ENCODE measurements at places on chromosomes 1 and 21.

GRCh38 chr1:8219530-8219929 is 98.4 kb upstream of the SLC45A1 start:
- DNase-seq: no peak

- DNase-seq: no peak
Measured at GRCh38 chr21:44418876-44419230, 36.5 kb upstream of the LRRC3 start.

DNA sequence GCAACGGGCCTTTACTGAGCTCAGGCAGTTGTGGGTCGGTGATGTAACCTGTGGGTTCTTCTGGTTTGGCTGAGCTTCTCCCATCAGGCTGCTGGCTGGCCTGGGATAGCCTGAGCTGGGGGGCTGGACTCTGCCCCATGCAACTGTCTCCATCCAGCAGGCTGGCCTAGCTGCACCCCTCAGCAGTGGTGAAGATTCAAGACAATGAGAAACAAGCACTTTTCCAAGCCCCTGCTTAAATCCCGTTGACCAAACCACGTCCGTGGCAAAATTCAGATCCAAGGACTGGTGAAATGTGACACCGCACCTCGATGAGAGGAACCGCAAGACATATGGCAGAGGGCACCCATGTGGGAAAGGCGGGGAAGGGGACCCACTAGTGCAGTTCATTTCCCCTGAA is 25.6 kb downstream of the PRSS38 start:
- DNase-seq: no peak

- DNase-seq: no peak
Measured at GRCh38 chr1:173297798-173298391, 90.8 kb upstream of the TNFSF4 start.

DNA sequence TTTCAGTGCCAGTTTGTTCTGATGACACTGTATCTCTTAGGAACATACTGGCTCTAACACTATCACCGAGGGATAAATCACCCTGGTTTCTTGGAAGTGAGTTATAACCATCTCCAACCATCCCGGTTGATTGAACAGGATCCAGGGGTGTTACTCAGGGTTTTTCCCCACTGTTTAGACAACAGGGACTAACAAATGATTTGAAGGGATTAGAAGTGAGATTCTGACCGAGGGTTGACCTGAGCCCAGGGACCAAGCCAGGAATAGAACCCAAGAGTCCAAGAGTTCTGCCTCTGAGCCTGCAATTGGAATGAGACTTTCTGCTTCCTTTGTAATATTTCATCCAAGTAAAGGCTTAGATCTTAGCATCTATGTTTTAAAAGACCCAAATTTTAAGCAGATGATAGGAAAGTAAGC is 154.0 kb downstream of the DHRS3 start:
- DNase-seq: no peak

DNA sequence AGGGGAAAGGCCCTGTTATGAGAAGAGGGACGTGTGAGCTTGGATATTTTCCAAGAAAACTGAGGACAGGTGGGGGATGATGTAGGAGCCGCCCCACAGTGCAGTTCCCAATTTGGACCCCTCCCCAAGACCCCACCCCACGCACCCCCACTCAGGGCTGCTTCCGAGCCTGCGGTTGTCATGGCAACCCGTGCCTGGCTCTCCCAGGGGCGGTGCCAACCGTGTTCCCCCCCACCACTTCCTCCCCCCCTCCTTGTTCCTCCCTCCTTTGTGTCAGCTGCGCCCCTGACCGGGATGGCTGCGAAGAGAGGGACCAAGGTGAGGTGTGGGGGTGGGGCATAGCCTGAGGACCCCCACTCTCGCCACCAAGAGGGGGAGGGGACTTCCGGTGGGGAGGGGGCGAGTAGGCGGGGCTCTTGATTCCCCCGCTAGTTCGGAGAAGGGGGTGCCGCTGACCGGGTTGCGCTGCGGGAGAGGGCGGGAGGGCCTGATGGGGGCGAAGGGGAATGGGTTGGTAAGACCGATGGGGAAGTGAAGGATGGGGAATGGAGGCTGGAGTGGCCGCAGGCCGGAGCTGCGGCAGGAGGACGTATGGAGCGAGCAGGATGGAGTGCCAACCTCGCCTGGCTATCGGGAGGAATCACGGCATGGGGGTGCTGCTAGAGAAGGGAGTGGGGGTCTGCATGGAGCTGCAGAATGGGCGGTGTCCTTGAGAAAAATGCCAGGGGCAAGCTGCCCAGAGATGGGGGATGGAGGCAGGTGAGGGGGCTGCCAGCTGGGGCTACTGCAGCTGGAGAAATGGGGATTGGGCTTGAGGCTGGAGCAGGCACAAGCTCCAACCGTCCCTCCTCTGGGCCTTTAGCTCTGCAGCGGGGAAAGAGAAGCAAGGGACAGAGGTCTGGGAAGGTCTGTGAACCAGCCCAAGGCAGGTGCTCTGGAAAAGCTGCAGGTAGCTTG is 953 bp downstream of the TRIM46 start:
- peak; percentile 80 for DNase-seq

DNA sequence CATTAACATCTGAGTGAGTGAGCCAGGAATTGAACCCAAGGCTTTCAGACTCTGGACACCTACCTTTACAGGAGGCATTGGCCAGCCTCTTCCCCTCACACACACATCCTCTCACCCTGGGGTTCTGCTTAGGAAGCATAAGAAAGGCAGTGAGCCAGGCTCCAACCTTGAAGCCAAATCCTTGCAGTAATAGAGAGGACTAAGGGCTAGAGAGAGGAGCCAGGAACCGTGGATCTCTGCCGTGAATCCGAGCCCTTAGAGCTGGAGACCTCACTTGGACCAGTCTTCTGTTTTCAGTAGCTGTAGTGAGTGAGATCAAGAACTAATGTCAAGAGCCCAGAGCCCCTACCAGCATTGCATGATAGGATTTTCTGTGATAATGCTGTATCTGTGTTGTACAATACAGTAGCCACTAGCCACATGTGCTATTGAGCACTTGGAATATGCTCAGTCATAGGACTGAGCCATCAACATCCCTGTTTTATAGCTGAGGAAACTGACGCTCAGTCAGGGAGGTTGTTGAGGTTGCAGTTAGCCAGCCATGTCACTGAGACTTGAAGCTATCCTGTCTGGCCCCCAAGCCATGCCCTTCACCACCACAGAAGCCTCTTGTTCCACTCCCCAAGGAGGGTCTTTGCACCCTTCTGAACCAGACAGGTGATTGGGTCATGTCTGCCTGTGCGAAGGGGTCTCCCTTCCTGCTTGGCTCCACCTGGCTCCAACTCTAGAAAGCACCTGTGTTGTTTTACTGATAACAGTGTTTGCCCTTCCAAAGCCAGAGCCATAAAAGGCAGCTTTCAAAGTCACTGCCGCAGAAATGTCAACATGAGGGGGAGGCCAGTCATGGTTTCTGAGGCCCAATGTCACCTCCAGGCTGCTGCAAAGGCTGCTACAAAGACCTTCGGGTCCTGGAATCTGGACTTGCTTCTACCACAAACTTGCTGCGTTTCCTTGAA is 101.1 kb upstream of the JUN start:
- peak; percentile 5 for DNase-seq

DNA sequence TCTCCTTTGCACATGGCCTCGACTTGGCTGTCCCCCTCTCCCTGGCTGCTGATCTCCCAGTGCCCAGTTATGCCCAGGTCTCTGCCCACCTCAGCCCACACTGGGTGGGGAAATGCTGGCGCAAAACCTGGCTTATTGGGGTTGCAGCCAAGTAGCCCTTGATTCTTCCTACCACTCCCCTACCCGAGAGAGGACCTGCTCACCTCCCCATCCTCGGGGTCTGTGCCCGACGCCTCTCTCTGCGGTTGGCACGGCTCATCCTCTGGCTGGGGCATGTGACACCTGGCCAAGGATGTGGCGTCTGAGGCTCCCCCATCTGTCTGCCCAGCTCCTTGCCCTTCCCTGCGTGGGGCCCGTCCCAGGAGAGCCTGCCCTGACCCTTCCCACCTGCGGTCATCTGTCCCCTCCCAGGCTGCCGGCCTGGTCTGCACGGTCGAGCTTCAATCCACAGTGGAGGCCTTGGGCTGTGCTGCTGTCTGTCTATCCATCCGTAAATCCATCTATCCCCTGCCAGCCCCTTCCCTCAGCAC is 6.5 kb upstream of the PEX10 start:
- DNase-seq: no peak

DNA sequence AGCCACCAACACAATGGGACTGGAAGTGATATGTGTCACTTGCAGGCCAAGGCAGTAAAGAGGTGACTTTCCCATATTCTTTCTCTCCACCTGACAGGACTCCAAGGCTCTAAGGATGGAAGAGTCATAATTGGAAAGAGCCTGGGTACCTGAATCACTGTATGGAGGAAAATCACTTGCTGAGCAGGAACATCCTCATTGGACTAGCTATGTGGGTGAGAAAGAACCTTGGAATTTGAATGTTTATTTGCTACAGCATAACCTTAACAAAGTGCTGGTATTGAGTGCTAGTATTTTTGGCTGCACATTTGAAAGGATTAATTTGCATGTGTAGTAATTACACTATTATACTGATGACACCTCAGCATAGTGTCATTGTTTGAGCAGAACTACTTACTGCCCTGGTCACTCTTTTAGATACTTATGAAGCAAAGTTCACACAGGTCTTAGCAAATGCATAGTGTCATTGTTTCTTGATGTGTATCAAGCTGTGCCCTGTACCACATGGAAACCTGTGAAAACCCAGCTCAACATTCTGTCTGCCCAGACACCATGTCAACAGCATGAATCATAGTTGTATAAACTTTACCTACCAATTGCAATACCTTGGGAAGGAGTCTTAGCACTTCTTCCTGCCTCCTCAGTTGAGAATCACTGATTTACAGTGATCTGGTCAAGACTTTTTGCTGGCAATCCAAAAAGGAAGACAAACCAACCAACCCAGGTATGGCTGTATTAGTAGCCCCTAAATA is 5.1 kb upstream of the S100A10 start:
- no peak for DNase-seq

DNA sequence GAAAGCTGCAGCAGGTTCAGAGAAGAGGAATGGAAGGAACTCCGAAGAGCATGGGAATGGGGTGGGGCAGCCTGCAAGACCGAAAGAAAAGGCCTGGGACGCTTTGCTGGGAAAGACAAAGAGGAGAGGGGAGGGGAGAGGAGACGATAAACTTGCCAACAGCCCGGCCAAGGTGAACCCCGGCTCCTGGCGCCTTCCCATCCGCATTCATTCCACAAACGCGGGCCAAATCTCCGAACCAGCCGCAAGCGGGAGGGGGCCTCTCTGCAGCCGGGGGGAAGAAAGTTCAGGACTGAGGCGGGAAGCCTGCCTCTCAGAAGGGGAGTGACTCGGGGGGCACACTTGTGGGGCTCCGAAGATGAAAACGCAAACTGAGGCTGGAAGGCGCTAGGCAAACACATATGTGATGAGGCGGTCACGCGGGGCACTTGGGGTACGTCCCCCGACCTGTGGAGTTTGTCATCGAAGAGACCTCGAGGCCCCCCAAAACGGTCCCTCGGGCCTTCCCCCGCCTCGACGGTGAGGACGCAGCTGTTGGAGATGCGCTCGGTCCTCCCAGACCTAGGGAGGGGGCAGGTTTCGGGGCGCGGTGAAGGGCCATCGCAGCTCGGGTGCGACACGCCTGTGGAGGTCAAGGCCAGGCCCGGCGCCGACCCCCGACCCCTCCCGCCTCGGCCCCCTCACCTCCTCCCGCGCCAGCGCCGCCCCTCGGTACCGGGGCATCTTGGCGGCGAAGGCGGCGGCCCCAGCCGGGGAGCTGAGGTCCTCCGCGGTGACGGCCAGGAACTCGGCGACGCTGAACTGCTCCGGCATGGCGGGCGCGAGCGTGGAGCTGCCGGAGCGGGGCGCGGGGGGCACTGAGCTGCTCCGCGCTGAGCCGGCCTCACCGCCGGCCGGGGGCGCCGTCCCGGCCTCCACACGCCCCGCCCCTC is at the start of gene ASAP3:
ASAP3 (minus strand) TSS at position 859 of the 932 bp plus-strand sequence; CDS start at position 813, 46 bp downstream.
- peak; percentile 26 for DNase-seq

DNA sequence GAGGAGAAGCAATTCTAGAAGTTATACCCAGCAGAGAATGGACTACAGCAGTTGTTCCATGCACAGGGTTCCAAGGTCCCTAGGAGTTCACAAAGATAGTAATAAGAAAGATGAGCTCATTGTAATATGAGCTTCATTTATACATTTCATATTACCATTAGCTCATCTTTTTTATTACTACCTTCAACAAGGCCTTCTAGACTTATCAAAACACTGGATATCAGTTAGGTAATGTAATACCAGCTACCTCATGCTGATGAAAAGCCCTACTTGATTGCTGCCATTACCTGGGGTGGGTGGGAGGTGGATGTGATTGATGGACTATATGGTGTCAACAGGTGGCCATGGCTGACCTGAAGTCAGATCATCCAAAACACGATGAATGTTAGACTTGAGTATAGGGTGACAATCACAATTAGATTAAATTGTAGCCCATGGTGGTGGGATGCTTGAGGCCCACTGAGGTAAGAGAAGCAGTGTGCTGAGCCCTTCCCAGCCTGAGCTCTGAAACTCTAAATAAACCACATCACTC is 34.1 kb downstream of the SPATA46 start:
- no peak for DNase-seq

GRCh38 chr1:47621483-47621882 is 183.6 kb downstream of the FOXD2 start:
- DNase-seq: no peak

DNA sequence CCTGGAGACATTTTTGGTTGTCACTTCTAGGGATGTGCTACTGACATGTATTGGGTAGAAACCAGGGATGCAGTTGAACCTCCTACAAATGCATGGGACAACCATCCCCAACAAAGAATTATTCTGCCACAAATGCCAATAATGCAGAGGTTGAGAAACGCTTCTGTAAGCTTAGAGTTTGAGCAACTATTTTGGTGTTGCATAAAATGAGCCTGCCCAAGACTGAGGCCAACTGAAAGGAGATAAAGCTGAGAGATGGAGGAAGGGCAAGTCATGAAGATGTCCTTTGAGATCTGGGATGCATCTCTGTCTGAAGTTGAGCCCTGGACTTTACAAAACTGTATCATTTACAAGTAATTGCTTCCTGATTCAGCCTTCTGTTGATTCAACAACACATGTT is 106.9 kb downstream of the KCNJ15 start:
- DNase-seq: no peak

DNA sequence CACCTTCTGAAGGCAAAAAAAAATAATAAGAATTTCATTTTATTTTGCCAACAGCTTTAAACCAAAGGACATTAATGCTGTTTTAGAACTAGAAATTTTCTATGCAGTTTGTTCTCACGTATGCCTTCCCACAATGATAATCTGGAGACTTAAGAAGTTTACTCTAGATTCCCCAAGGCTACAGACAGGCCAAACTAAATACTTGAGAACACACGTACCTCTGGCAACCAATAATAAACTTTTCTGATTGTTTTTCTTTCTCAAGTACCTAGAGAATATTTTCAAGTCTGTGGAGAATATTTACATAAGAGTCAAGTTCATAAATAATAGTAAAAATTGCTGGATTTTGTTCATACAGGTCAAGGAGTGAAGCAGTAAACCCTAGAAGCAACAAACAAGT is 15.9 kb downstream of the CLDN8 start:
- DNase-seq: no peak

DNA sequence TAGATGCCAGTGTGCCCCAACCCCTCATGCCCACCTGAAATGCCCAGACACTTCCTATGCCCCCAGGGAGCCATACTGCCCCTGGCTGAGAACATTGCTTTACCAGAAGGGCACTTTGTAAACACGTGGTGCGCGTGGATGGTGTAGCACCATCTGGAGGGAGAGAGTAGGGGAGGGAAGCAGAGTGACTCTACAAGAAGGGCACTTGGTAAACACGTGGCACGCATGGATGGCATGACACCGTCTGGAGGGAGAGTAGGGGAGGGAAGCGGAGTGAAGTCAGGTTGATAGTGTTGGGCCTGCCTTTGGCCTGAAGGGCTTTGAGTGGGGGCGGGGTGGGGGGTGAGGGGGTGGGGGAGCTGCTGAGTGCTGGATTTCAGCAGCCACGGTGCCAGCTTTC is 324.0 kb upstream of the VAMP3 start:
- DNase-seq: no peak

GRCh38 chr1:43405219-43405875 is 15.6 kb downstream of the SZT2 start:
- no peak for DNase-seq

Data from CD4-positive, alpha-beta T cell treated with Interleukin-17A for 4 hours (primary cell).